Stimulated activated CD4-positive, alpha-beta T cell treated with anti-CD3 and anti-CD28 coated beads, Interleukin-1b, Interleukin-23, amount 100 ng/mL, for 4 hours (primary cell): ENCODE measurements at places on chromosomes 6 and 20.

DNA sequence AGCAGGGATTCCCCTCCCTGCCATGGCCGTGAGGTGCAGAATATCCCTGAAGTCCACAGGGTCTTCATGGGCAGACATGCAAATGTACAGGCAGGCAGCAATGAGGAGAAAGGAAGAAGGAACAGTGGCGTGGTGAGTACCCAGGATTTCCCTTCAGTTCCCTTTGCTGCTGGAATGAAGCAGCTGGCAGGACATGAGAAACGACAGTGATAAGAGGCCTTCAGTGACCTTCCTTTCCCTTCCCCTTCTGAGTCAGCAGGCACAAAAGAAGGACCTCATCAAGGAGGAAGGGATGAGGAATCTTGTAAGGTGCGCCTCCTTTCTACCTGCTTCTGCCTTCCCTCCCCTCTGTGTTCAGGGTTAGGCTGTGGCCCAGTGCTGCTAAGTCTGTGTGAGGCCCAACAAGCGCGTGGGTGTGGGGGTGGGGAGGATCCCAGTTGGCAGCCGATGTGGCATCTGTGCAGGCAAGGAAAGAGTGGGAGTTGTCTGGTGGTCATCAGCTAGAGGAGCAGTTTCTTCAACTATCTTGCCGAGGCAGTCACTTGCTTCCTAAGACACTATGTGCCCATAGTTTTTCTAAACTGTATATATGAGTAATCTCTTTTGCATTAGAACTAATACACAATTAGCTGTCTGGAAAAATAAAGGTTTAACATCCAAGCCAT, 29.5 kb upstream of the FBXO9 start:
- no peak for DNase-seq

DNA sequence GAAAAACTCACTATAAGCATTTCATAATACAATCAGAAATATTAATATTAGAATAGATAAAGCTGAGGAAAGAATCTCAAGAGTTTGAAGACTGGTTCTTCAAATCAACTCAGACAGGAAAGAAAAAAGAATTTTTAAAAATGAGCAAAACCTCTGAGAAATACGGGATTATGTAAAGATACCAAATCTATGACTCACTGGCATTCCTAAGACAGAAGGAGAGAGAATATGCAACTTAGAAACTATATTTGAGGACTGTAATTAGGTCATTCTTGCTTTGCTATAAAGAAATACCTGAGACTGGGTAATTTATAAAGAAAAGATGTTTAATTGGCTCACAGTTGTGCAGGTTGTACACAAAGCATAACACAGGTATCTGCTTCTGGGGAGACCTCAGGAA, 665.1 kb downstream of the RNF144B start:
- no peak for DNase-seq

DNA sequence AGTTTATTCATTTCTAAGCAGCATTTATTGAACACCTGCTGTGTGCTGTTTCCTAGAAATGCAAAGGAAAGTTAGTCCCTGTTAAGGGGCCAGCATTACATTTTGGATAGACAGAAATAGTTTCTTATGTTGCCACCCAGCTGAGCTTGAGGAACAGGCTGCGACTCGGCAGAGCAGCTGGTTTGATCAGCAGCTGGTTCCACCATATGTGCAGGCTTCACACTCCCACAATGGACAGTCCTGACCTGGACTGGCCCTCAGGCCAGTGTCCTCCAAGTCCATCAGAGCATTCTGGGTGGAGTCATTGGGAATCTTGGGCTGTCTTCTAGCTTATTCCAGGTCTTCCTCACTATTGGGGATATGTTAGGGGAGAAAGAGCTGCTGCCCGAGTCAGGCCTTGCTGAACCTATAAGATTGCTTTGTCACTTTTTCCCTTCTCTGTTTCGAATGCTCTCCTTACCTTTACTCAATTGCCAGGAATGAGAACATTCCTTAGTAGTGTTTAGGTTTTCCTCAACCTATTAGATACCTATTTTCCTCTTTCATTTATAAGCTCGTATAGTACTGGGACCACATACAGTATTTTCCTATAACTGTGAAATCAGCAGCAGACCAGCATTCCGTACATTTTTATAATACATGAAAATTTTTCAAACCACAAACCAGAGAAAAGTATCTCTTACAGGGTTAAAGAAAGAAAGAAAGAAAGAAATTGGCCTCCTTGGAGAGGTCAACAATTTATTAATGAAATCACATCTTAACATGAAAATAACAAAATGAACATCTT, 203.0 kb downstream of the FARS2 start:
- DNase-seq = no peak

DNA sequence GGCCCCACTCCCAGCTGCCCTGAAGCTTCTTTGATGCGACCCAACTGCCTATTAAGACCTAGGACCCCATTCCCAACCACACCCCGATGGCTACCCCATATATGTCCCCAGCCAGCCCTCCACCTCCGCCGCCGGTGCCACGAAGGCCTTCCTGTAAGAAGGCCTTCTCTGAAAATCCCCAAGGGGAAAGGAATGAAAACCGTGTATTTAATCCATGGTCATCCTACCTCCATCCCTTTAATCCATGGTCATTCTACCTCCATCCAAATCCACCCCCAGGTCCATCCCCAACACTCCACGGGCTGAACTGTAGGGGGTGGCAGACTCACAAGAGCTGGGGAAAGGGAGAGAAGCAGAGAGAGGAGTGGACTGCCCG, 545 bp upstream of the VSX1 start:
- DNase-seq = no peak

- no peak for DNase-seq
Measured at GRCh38 chr6:142058551-142059290, 74.0 kb upstream of the GJE1 start.

GRCh38 chr6:130752267-130752666, 74.9 kb upstream of the SMLR1 start:
- no peak for DNase-seq

DNA sequence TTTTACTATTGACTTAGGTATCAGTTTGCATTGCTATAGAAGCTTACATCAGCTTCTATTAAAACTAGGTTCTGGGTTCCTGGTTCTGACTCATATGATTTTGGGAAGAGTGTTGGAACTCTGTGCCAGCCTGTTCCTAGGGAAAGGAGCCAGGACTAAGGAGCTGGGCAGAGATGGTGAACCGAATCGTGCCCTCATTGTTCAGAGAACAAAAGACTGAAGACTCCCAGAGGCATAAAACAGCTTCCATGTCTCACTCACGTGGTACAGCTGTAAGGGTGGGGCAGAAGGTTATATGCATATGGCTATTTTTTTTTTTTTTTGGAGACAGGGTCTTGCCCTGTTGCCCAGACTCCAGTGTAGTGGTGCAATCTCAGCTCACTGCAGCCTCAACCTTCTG, 89.1 kb upstream of the THBS2 start:
- no peak for DNase-seq

DNA sequence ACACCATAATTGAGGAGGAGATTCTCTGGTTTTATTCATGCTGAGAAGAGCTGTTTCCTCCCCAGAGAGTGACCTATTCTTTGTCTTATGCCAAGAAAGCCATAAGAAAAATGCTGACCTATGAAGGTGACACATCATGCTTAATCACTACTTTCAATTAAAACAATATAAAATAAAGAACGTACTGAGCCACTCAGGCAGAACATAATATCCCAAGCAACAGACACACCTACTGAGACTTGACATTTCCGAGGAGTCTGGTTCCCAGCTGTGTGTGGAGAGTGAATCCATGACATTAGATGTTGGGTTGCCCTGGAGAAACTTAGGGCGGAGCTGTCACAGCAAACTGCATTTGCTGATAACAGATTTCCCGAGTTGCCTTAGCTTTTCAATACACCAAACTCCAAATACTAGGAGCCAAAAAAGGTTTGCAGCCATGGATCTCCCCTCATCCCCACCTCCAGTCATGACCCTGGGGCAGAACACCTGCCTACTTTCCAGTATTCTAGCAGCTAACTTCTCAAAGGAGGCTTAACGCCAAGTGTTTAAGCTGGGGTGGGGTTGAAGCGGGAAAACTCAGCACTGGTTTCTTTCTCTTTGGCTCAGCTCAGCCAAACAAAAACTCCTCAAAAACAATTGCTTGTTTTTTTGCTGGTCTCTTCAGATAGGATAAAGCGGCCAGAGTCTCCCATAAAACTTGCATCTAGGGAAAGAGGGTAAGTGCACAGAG, 92.2 kb downstream of the BACH2 start:
- no peak for DNase-seq

GRCh38 chr6:106106276-106107042, 20.3 kb downstream of the PRDM1 start:
- DNase-seq = no peak

GRCh38 chr6:125316621-125317020, 14.9 kb upstream of the HDDC2 start:
- no peak for DNase-seq

DNA sequence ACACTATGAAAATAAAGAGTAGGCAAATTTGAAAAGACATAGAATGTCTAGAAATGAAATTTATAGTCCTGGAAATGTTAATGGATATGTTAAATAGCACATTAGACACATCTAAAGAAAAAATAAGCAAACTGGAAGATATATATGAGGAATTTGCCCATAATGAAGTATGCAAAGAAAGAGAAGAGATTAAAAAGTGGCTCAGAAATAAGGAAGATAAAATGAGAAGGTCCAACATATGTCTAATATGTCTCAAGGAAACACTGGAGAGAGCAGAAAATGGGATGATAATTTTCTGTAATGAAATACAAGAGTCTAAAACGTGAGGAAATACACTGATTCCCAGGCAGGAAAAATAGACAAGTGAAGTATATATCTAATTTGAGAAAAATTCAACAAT, 36.6 kb upstream of the ARID1B start:
- DNase-seq = no peak

- DNase-seq = no peak
Measured at GRCh38 chr6:125022391-125022989, 60.3 kb downstream of the RNF217 start.
